Fibroblast of the conjunctiva (primary cell): ENCODE measurements at places on chromosomes 5 and 9.

GRCh38 chr5:89064054-89064453 is 181.1 kb upstream of the MEF2C start:
- DNase-seq: no peak

DNA sequence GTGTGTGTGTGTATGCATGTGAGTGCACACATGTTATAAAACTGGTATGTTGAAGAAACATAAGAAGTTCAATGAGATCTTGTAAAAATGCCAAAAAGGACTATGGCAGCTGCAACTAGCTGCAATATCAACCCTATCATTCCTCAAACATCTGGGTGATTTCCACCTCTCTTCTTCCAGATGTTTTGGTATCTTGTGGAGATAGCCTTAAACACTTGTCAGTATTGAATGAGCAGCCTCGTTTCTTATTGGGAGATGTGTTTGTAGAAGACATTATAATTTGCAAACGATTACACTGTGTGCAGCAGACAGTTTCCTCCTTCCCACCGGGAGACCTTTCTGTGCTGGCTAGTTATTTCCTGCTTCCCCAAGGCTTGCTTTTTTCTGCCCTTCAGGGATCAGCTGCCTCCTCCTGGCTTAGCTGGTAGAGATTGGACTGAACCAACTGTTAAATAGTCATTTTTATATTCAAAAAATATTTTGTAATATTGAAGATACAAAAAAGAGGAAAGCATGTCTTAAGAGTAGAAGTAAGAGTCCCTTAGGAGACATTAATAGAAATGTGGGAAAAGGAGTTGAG is 168.4 kb upstream of the MPDZ start:
- no peak for DNase-seq

GRCh38 chr5:172610643-172611042 is 30.4 kb upstream of the NEURL1B start:
- no peak for DNase-seq

DNA sequence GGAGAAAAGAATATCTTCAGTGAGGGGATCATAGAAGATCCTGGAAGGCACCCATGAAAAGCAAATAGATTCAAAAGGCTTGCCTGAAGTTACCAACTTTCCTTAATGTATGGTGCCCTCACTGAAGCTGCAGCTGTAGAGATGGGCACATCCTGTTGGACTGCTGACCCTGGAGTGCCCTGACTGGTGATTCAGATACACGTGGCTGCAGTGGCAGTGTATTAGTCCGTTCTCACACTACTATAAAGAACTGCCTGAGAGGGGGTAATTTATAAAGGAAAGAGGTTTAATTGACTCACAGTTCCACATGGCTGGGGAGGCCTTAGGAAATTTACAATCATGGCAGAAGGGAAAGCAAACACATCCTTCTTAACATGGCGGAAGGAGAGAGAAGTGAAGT is 80.3 kb downstream of the OSMR start:
- DNase-seq: no peak

DNA sequence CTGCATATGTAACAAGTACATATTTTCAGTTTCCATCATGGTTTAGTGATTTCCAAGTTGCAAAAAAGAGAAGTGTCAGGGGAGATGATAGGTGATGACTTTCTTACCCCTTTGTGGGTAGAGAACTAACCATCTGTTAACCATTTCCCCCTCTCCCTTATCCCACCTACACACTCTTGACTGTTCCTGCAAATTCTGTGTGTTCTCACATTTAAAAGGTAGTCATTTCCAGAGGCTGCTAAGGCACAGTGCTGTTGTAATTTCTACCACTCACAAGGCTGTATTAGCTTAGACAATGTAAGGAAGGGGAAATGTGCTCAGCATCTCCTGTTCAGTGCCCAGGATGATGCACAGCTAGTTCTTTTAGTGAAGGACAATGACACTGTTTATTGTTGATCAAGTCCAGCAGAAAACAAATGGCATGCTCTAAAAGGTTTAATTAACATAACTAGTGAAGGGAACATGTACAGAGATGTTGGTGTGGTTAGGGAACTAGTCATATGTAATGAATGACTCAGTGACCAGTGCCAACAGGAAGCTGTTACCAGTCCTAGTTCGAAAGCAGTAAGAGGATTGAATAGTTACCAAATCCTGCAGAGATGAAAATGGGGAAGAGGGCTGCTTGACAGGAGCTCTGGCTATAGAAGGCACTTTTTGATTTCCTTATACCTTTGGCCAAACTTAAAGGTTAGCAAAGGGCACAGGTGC is 165.1 kb downstream of the PLK2 start:
- DNase-seq: no peak

DNA sequence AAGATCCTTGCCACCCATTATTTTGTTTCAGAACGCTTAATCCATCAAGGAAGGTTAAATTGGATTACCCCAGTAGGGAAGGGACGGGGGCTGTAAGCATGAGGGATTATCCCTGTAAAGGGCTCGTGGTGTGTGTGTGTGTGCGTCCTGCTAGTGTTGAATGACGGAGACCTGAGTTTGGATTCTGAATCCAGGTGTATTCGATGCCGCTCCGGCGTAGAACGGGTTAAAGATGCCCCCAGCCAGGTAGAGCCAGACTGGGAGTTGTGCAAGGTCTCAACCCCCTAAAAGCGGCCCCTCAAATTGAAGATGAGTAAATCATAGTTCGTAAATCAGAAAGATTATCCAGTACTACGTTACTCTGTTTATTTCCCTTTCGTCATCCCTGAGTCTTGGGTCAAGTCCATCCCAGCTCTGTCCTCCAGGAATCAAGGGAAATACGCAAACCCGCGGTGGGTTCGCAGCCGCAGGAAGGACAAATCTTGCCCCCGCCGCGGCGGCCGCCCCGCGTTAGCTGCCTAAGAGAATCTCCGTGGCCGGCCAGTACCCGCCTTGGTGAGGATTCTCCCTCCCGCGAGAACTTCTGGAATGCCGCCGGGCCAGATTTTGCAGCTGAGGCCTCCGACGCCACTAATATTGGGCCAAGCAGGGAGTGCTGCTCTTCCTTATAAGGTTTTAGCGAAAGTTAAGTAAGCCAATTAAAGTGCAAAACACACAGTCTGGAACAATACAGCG is 586 bp upstream of the MTAP start:
- peak; percentile 46 for DNase-seq

DNA sequence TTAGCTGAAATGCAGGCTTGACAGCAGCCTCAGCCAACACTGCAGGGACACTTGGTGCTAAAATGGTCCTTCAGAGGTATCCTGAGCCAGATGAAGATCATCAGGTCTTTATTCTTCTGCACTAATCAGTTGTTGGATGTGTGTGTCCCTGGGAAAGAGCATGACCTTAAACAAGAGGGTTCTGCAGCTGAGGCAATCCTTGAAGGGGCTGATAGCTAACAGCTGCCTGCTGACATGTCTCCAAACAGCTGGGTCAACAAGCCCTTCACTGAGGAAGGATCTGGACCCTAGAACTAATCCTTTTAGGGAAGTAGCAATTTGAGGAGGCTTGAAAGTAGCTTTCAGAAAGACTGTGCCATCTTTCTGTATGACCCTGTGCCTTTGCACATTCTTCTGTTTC is 376.3 kb upstream of the ACTBL2 start:
- DNase-seq: no peak

- DNase-seq: no peak
These were observed 2.6 kb downstream of the LURAP1L start for GRCh38 chr9:12777121-12778022.

- no peak for DNase-seq
These were observed 226.3 kb downstream of the DEPDC1B start for GRCh38 chr5:60473654-60474053.

GRCh38 chr5:135042595-135042994 is 8.6 kb upstream of the PITX1 start:
- DNase-seq: no peak

DNA sequence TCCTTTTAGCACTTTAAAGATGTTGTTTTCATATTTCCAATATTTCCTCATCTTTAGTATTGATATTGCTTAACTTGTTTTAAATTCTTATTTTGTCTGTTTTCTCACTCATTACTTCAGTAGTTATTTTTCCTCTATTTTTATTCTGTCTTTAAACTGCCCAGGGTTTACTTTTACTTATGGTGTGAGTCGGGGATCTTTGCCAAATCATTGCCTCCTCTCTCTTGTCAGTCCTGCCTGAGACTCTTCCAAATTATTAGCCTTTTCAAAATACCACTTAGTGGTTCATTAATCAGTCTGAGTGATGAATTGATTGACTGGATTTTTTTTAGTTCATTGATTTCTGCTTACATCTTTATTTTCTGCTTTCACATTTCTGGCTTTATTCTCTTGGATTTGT is 72.9 kb downstream of the SH3GL2 start:
- no peak for DNase-seq

DNA sequence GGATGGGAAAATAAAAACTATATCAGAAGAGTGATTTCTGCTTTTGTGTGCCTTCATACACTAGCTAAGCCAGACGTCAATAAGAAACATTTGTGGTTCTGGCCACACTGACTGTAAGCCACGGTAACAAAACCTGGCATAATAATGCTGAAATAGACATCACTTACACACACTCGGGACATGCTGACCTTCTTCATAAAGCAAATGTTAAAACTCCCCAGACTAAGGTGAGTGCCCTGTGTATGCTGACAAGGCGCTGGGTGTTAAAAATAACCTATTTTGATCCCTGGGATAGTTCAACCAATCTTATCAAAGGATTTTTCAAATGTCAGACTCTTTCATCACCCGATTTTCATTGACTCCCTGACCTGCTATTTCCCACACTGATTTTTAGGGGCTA is 337.0 kb downstream of the RAB3C start:
- DNase-seq: no peak

- no peak for DNase-seq
These were observed 267.7 kb downstream of the DENND1A start for GRCh38 chr9:123662057-123662776.

GRCh38 chr9:75382126-75382525 is 293.8 kb downstream of the OSTF1 start:
- DNase-seq: no peak

DNA sequence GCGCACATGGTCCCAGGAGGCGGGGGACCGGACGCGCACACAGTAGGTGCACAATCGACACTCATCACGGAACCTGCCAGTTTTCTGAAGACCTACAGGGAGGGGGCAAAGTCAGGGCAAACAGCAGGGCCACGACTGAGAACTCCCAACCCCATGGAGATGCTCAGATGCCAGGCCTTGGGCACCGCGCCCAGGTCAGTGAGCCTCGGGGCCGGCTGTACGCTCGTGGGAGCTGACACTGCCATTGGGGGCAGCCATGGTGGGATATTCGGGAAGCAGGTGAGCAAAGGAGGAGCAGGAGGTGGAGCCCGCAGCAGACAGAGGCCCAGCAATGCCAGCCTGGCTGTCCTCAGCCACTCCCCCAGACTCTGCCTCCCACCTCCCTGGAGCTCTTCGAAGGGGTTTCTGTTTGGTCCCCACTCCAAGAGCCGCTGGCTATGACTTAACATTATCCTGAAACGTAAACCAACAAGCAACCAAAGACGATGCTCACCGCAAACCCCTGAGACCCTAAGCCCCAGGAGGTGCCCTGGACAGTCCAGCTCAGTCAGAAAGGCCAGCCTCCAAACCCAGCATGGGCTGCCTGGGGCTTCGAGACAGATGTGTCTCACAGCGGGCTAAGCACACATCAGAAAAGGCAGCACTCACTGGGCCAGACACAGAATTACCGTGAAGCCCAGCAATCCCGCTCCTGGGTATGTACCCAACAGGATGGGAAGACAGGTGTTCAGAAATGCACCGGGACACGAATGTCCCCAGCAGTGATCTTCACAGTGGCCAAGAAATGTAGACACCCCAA is 78.4 kb downstream of the VAV2 start:
- no peak for DNase-seq

GRCh38 chr5:10635257-10635866 is 71.5 kb downstream of the ANKRD33B start:
- DNase-seq: no peak

DNA sequence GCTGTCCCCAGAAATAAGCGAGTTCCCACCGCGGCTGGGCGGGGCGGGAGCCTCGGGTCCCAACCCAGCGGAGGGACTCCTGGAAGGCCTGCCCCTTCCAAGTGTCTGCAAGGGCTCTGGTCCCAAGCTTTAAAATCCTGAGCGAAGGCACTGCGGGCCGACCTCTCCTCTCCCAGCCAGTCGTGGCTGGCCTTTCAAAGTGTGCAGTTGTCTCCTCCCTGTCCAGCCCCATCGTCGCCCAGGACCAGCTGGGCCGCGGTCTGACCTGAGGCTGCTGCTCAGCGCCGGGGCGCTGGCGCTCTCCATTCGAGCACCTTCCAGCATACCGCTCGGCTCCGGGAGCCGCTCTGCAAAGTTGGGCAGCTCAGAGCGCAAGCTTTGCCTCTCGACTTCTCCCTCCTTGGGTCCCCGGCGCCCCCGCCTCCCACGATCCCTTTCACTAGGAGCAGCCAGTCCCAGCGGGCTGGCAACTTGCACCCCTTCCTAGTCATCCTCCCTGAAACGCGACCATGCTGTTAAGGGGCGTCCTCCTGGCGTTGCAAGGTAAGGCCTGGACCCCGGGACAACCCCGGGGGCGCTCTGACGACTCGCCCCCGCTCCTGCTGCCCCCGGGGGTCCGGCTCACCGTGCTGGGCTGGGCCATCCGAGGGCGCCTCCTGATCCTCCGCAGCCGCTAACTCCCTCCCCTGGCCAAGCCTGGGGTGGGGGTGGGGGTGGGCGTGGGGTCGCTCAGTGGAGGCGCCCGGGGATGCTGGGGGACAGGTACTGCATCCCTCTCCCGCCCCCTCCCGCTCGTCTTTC is at the start of gene MAMDC2:
TSS of gene MAMDC2 (plus strand) at position 160 of the 801 bp plus-strand sequence. CDS start at position 510, 350 bp downstream.
- DNase-seq: no peak

DNA sequence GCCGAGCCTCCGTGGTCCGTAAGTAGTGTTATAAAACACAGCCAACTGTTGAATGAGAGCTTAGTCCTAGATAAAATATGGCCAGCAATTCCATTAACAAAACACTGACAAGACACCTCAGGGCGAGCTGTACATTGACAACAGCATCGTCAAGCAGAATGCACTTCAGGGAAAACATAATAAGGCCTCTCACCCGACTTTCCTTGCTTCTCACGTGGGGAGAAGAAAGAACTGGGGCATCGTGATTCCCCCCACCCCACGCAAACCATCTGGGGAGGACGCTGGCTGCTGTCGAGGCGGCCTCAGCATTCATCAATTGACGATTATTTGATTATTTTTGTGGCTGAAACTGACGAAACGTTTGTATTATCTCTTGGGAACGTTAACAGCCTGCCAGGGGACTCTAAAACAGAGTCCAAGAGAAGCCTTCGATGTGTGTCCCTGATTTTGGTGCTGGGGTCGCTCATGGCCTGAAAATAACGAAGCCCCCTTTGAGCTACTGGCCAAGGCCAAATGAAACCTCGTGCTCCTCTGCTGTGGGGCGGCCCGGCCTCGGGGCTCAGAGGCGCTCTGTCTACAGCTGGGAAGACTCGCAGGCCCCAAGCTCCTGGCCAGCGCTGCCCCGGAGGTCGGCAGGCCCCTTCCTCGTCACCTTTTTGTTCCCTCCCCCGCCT is 464 bp downstream of the GDF9 start:
- DNase-seq: no peak

DNA sequence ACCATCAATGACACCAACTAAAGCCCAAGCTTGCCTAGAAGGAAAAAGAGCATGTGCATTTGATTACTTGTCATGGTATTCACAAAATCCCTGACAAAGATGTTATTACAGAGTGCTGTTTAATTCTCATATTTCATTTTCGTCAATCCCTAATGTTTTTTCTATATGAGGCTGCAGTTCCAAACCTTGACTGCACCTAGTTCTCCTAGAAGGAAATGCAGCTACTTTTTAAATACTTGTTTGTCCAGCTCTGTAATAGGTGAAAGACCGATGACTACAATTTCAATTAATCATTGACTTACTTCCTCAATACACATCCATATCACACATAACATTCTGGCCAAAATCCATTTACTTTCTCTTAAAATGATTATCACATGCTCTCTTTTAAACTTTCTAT is 28.1 kb downstream of the CEMIP2 start:
- DNase-seq: no peak
